ENCODE measurements at places on chromosomes 16 and 17.

DNA sequence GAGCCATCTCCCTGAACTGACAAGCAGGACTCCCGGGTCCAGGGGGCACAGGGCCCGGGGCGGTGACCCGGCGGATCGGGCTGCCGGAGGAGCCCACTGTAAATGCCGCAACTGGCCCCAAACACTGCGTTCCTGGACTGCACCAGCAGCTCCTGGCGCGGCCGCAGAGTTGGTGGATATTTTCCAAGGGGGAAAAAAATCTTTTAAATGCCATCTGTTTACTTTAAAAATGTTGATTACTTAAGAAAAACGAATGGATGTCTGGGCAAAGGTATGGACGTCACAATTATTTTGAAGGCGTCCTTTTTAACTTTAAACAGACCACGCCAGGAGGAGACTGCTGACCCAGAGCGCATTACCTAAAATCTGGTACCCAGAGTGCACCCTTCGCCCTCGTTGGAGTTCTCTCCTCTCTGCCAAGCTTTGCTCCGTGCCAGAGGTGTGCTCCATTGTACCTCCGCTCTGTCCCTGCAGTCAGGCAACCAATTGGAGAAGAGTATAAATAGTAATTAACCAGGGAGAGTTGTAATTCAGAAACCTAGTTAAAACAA is 3.4 kb downstream of the HS3ST3B1 start:
- DNase-seq = no peak

DNA sequence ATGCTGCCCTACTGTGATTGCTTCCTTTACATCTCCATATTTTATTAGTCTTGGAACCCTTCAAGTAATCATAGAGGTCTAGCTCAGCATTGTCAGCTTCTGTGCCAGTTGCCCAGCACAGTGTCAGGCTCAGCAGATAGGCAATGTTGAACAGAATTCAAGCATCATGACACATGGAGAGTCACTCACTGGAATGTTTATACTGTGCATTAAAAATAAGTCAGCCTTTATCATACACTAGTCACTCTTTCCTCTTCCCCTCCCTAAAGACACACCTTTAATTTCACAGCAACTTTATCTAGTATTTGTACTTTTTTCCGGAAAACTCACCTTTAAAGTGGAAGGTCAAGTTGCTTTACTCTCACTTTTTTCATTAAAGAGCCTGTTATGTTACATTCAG is 253.8 kb upstream of the CDH11 start:
- no peak for DNase-seq

GRCh38 chr17:32802306-32802705 is 74.6 kb downstream of the MYO1D start:
- DNase-seq = no peak

DNA sequence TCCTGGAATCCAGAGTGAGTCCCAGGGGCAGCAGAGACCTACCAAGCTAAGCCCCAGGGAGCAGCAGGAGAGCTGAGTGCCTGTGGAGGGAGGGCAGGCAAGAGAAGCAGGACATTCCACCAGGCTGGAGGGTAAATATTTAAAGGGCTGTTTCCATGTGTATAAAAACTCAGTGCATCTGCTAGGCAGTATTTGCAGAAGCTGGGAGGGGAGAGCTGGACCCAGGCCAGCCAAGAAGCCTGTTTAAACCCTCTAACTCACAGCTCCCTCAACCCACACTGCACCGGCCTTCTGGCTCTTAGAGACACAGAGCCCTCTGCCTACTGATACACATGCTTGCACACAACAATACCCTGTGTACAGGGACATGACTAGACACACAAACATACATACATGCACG is 22.5 kb upstream of the TMEM132E start:
- DNase-seq = no peak

- peak; percentile 49 for DNase-seq
These were observed 50.0 kb downstream of the SOCS1 start for GRCh38 chr16:11205754-11206581.

DNA sequence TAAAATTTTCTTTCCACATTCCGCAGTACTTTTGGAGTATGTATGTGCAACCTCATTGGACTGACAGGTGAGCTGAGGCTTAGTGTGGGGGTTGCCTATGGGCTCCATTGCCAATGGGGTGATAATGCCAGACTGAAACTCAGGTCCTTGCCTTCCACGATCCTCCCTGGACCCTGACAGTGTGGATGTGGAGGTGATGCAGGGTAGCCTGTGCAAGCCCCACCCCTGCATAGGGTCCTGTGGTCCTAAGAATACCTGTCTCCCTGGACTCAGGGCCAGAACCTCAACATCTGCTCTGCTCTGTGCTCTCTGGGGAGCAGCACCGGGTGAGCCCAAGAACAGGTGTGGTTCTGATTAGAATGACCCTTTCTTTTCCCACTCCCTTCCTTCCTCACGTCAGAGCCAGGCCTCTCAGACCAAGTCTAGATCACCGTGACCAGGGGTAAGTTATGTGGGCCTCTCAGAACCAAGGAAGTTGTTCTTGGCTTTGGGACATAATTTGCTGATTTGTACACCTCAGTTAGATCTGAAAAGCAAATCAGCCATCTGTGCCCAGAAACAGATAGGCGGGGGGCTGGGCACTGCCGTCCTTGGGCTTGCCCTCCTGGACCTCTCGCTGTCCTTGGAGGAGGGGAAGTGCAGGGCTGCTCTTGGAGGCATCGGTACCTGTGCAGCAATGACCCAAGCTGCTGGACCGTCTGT is 8.4 kb upstream of the TNS4 start:
- no peak for DNase-seq

DNA sequence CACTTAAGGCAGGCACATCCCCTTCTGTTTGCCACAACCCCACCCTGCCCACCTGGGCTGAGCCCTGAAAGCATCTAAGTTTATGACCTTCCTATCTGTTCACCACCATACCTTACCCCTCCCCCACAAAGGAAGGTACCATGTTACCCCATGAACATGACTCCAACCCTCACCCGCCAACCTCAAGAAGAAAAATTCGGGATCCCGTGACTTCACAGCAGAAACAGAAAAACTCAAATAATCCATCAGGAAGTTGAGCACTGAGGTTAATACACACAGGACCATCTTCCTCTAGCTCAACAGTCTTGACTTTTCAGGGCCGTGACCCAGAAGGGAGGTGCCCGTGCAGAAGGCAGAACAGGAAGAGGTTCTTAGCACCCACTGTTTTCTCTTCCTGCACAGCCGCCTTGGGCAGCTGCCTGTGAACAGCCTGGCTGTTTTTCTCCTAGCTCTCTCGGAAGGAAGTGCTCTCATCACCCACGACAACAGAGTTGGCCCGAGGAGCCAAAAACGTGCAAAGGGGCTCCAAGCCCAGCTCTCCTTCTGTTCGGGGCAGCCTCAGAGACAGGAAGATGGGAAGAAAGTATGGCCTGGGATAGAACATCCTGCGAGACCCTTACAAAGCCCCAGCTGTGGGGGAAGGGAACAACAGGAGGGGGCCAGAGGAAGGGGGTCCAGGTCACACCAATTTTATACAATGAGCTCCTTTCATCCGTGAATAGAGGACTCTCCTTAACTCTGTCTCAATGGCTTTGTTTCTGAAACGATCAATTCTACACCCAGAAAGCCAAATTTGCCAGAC is 101.1 kb downstream of the XYLT1 start:
- DNase-seq = peak; percentile 84

- DNase-seq = no peak
These were observed 6.0 kb downstream of the LYRM1 start for GRCh38 chr16:20906341-20907255.

- DNase-seq = no peak
These were observed 15.3 kb downstream of the NLK start for GRCh38 chr17:28057731-28058246.

GRCh38 chr17:39071573-39071972 is 79.9 kb downstream of the PLXDC1 start:
- no peak for DNase-seq

DNA sequence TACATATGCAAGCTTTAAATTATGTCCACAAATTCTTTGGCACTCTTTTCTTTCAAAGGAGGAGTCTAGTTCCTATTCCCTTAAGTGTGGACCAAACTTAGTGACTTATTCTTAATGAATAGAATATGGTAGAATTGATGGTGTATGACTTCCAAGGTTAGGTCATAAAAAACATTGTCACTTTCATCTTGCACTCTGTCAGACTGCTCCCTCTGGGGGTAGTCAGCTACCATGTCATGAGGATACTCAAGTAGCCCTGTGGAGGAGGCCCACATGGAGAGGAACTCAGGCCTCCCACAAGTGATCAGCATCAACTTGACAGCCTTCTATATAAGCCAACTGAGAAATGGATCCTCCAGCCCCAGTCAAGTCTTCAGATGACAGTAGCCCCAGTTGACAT is 58.0 kb upstream of the SCNN1B start:
- no peak for DNase-seq

DNA sequence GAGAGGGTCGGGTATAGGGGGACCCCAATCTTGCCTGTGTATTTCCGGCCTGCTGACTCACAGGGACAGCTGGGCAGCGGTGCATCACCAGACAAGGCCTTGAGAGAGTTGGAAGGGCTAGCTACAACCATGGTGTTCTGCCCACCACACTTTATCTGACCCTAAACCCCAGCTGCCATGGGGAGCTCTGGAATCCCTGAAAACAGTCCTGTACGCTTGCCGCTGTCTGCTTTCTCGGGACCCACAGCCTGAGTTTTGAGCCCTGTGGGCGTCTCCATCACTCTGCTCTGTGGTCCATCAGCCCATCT is 100.4 kb upstream of the GSE1 start:
- no peak for DNase-seq

DNA sequence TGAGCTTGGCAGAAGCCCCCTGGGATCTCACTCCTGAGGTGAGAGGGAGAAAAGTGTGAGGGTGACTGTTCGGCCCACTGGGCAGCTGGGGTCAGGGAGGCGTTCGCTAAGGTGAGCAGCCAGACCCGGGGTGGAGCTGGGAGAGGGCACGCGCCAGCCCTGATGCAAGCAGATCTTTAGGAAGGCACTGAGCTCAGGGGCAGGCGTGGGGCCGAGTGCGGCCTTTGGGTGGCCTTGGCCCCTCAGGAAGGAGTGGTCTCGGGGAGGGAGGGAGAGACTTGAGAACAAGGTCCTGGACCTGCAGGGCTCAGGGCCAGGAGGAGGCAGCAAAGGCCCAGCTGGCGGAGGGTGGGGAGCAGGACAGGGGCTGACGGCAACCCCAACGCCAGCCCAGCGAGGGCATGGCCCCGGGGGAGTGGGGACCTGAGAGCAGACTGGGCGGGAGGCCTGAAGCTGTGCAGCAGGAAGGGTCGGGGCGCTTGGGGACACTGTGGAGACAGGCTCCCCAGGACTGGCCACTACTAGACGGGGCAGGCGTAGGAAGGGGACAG is 14.5 kb upstream of the WDR45B start:
- DNase-seq = no peak

DNA sequence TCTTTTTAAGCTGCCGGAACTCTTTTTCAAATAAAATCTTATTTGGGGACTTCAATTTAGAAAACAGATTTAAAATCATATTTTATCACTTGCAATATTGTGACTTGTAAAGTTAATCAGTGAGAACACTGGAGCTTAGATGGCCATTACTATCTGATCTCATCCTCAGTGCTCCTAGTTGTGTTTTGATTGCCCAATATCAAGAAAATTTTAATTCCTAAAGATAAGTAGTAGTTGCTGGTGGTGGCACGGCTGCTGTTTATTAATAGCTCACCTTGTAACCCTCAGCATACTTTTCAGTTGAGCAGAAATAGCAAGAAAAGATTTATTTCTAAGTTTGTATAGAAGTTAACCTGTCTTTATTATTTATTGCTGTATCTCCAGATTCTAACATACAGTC is 124.0 kb downstream of the NLK start:
- DNase-seq = no peak

DNA sequence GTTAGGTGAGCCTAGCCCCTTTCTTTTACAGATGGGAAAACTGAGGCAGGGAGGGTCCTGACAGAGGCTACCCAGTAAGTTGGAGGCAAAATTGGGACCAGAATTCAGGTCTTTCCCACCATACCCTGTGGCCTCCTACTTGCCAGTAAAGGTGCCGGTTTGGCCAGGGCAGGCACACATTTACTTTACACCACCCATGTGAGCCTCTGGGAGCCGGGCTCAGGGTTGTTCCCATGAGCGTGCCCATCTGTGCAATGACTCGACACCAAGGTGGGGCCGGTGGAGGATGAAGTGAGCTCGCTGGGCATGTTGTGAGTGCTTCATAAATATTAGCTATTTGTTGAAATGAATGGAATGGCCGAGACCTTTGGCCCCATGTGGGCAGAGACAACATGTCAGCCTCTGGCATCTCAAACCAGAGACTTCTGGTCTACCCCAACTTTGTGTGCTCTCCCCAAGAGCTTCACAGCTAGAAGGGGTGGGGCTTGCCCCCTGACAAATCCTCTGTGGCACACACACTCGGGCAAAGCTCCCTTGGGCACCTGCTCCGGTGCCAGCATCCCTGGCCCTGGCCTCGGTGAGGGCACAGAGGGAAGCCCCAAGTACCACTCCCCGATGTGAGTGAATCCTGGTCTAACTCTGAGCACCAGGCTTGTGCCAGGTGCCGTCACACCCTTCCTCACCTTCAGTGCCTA is 60.1 kb downstream of the SRCIN1 start:
- no peak for DNase-seq

DNA sequence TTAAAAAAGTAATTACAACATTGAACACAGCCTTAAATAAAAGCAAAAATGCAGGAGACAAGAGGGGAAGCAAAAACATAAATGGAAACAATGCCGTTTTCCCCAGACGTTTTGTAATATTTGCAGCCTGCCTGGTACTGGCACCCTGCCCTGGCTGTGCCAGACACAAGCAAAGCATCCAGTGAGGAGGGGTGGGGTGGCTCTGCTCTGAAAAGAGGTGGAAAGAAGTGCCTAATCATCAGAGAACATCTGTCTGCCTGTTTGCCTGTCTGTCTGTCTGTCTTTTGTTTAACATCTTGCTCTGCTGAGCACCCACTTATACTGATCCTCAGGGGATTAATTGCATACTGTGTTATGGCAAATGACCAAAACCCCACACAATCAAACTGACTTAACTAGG is 62.7 kb downstream of the C16orf82 start:
- DNase-seq = no peak

- DNase-seq = no peak
These were observed 240.3 kb downstream of the MAF start for GRCh38 chr16:79360267-79360666.

GRCh38 chr17:78337244-78338109 is 22.4 kb downstream of the SOCS3 start:
- DNase-seq = peak; percentile 83

- no peak for DNase-seq
These were observed 138.4 kb downstream of the PCTP start for GRCh38 chr17:55889271-55889670.

- no peak for DNase-seq
These were observed 16.5 kb upstream of the CLEC3A start for GRCh38 chr16:78005881-78006280.

DNA sequence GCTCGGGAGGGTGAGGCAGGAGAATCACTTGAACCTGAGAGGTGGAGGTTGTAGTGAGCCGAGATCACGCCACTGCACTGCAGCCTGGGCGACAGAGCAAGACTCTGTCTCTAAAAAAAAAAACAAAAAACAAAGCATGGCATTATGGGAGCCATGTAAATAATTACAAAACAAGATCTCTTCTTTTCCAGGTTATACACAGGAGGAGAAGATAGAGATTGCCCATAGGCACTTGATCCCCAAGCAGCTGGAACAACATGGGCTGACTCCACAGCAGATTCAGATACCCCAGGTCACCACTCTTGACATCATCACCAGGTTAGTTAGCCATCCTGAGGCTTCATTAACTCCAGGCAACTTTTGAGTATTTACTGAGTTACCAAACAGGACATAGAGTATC is 52.1 kb upstream of the ABCC11 start:
- no peak for DNase-seq

- DNase-seq = no peak
These were observed 1.9 kb downstream of the SLC13A2 start for GRCh38 chr17:28475151-28475900.
